Stomach (tissue), 19 donors: ENCODE measurements at places on chromosomes 1 and 21.
A peak's percentile ranks its signal among the peaks of the same experiment; 100 is the strongest.

DNA sequence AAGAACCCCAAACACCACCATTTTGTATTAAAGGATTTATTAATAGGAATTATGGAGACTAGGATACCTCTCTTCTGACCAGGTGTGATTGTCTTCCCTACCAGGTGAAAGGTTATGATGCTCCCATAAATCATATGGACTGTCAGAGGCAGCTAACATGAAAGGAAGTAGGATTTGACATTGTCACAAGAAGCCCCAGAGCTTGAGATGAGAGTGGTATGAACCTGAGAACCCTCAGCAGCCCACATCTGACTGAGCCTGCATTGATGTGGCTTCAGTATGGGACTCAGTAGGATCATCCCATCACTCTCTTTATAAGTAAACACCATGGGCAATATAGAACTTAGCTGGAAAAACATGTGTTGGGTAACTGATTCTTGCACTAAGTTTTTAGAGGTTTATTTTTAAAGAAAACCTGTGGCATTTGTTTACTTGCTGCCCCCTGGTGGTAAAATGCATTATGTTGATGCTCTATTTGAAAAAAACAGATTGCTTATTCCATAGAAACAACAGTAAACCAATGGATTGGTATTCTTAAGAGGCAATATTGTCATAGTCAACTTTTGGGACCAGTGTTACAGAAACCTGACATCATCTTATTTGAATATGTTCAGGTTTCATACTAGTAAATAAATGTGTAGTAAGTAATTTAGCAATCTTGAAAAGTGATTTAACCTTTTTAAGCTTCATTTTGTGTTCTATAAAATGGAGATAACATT lies 16.6 kb upstream of the CACYBP start:
- no peak for DNase-seq

- no peak for DNase-seq
Observed at GRCh38 chr1:241762713-241763339, 85.2 kb upstream of the EXO1 start.

GRCh38 chr1:18237371-18237770 lies 129.8 kb downstream of the IGSF21 start:
- DNase-seq, result no peak

DNA sequence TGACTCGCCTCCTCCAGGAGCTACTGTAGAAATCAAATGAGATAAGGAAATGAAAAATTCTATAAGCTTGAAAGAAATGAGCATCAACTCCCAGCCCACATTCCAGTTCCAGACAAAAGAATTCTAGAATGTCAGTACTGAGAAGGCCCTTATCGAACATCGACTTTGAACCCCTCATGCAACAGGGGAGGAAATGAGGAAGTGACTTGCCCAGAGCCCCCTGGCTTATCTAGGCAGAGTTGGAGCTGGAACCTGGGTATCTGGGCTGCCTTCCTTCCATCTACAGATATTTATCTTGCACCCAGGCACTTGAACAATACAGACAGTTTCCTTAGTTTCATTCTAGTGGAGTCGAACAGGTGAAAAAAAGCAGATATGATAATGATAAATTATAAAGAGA lies 22.3 kb downstream of the MECR start:
- peak; percentile 51 for DNase-seq

DNA sequence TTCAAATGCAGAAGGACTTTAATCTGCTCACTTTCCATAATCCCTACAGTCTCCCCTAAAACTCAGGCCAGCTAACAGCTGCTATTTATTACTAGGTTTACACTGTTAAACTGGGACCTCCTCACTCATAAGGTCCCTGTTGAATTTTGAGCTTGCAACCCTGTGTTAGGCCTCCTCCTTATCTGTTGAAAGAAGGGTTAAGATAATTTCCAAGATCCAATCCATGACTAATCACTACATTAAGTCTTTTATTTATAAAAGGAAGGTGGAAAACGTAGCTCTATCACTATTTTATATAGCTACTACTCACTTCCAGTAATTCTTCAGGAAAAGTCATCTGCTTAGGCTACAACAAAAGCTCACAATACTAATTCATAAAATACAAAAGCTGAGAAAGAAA lies 79.5 kb downstream of the EVI5 start:
- no peak for DNase-seq
